ENCODE measurements at places on chromosomes 11 and 22.

DNA sequence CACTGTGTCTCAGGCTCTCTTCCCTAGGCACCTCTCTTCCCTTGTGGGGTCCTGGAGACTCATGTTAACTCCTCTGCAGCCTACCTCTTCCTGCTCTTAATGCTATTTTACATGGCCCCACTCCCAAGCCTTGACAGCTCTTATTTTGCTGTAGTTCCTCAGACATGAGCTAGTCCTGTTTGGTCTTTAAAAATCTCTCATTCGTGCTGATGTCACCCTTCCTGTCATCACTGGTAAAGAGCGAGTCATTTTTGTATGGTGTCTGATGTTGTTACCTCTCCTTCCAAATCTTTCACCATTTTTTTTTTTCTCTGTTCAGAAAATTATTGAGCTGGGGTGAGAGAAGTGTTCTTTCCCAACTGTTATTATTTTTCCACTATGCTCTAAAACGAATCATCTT is 84.8 kb upstream of the ZBED5 start:
- H3K4me3 ChIP-seq = no peak overlapping the region
- no peaks in the 10 kb centered on the region for H3K27me3 ChIP-seq
- no peak overlapping the region for H3K27ac ChIP-seq
- DNase-seq = no peak
- no peaks in the 10 kb centered on the region for H3K4me1 ChIP-seq

DNA sequence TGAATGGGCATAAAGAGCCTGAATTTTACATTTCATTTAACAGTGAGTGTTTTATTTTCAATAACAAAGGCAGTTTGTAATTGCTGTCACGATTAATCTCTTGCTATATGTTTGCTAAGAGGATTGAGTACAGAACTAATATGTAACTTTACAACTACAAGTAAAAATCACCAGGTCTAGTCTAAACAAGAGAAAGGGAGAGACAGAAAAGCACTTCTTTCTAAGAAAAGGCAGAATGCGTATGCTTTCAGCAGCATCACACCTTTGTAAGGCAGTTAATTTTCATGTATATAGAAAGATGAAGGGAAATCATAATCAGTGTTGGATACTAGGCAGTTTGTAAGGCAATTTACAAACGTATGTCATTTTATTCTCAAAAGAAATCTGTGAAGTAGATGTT is 169.8 kb downstream of the NELL1 start:
- H3K4me1 ChIP-seq = no peaks in the 10 kb centered on the region
- no peaks in the 10 kb centered on the region for H3K36me3 ChIP-seq
- H3K27ac ChIP-seq = no peak overlapping the region
- H3K4me3 ChIP-seq = no peak overlapping the region
- H3K27me3 ChIP-seq = no peaks in the 10 kb centered on the region

DNA sequence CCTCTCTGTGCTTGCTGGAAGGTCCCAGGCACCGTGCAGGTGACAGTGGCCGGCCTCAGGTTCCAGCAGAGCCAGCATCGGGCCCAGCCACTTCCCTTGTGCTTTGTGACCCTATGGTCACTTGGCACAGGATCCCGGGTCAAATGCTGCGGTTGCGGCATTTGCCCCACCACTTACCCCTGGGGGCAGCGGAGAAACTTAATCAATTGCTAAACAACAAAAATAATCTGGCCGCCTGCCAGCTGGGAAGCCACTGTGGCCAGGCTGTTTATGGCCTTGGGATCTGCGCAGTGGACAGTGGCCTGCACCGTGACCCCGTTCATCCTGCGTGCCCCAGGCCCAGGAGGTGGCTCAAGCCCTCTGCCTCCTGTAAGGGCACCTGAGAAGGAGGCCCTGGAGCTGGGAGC is 65.0 kb downstream of the LRP5 start:
- no peak overlapping the region for H3K27ac ChIP-seq
- H3K4me1 ChIP-seq = peaks cover 7% of the 10 kb centered on the region
- DNase-seq = no peak
- no peaks in the 10 kb centered on the region for H3K27me3 ChIP-seq
- no peak overlapping the region for H3K4me3 ChIP-seq
- no peaks in the 10 kb centered on the region for H3K36me3 ChIP-seq

DNA sequence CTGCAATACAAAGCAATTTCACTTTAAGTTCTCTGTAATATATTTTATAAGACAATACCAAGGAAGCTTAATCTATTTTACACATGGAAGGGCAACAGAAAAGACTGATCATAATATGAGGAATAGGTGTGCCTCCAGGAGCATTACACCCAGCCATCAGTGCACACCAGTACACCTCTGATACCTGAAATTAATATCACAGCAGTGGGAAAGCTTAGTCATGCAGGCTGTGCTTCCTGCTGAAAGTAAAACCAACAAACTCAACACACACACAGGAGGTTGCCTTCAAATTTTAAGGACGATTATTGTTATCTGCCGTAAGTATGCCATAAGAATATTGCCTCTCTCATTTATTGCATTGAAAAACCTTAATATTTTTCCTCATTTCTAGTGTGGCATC is 1119.1 kb upstream of the TENM4 start:
- H3K4me3 ChIP-seq = no peak overlapping the region
- H3K36me3 ChIP-seq = no peaks in the 10 kb centered on the region
- no peak for DNase-seq
- no peaks in the 10 kb centered on the region for H3K4me1 ChIP-seq

DNA sequence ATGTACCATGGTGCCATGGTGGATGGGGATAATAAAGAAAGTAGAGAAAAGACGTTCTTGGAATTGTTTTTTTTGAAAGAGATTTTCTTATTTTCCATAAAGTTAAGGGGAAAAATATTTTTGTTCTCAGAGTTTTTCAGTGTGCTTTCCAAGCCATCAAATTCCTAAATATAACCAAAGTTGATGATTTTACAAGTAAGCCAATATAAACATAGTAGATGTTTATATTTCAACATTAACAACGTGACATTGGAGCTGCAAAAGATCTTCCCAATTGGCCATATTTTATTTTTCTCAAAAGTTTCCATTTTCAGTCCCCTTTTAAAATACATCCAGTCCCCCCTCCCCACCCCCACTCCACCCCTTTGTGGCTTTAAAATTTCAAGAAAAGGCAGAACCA is 80.9 kb upstream of the PICALM start:
- DNase-seq = no peak
- H3K4me1 ChIP-seq = peaks cover 20% of the 10 kb centered on the region
- H3K27me3 ChIP-seq = no peaks in the 10 kb centered on the region
- no peak overlapping the region for H3K4me3 ChIP-seq
- H3K27ac ChIP-seq = no peak overlapping the region

DNA sequence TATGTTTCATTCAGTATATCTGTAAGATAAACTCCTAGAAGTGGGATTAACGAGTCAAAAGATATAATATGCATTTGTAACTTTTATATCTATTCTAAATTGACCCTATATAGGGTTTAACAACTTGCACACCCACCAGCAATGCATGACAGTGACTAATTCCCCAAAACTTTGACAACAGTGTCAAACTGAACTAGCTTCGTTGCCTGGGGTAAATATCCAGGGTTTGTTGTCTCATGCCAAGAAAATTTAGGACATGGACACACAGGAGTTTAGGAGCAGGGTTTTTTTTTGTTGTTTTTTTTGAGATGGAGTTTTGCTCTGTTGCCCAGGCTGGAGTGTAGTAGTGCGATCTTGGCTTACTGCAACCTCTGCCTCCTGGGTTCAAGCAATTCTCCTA is 5.1 kb downstream of the SNU13 start:
- no peak overlapping the region for H3K27ac ChIP-seq
- DNase-seq = no peak
- peaks cover 50% of the 10 kb centered on the region for H3K4me1 ChIP-seq
- H3K36me3 ChIP-seq = peaks cover 22% of the 10 kb centered on the region
- H3K27me3 ChIP-seq = no peaks in the 10 kb centered on the region

All from CD4-positive, alpha-beta T cell (primary cell).